Activated B cell treated with CpG ODN at 0.5 μM for 24 hours (primary cell): ENCODE measurements at places on chromosomes 3 and 15.
A peak's percentile ranks its signal among the peaks of the same experiment; 100 is the strongest.

DNA sequence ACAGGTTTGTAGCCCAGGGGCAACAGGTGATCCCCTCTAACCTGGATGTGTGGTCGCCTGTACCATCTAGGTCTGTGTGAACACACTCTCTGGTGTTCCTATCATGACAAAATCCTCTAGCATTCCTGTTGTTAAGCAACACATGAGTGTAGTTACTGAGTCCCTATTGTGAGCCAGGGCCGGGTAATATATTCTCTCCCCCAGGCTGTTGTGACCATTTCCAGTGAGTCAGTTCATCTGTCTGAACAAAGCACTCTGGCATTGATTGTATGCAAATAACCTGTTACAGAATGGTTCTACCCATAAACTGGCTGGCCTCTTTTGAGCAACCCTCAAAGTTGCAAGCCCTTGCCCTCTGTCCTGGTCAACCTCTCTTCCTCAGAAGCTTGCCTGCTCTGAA is 2.6 kb upstream of the FLNB start:
- no peak for DNase-seq

DNA sequence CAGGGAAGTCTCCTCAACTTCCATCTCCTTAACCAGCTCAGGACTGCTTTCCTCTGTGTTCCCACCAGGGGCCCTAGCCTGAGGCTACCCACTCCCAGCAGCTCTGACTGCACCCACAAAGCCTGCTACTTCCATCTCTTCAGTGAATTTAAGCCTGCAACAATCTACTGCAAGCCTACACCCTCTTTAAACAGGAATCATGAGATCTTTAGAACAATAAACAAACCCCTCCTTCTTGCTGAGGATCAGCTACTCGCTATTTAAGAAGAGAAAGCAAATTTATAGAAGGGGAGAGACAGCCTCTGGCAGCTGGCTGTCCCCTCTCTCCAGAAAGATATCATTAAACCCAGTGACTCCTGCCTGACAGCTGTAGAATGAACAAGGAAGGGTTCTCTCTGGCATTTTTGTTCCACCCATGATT is 51.9 kb downstream of the ARHGAP31 start:
- no peak for DNase-seq

DNA sequence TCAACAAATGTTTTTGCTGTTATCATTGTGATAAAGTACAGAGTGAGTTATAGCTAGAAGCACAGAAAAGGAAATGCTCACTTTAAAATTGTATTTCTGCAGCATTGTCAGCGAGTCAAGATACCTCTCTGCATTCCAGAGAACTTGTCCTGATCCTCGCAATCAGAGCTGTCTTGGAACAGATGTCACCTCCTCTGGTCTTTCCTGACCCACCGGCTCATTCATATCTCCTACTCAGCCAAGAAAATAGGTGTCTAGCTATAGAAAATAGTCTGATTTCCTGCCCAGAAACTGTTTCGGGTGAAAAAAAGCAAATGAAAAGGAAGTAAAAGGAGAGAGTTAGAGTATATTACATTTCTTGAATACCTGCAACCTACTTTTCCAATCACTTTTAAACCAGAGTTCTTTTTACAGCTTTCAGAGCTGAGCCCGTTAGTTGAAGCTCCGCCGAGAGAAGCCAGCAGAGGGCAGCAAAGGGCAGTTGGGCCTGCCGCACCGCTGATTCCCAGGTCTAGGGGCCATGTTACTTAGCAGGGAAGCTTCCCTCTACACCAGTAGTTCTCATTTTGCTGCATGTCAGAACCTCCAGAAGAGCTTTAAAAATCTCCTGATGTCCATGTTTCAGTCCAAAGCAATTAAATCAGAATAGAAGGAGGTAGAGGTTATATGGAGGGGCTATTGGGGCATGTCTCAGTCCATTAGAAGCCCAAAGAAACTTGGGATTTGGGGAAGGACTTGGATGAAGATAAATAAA is 185.7 kb upstream of the THRB start:
- peak; percentile 28 for DNase-seq

DNA sequence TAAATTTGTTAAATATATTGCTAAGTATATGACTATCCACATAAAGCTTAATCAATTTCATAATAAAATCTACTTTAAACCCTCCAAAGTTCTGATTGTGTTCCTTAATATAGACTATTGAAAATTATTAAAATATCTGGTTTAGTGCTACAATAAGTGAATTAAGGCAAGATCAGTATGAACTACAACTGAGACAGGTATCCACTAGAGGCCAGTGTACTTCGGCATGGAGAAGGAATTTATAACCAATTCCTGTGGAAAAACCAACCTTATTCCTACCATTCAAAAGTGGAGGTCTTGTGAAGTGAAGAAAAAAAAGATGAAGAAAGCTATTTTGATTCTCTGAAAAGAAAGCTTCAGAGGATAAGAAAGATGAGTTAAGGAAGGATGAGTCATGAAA is 237.7 kb downstream of the SUCLG2 start:
- DNase-seq, result no peak

DNA sequence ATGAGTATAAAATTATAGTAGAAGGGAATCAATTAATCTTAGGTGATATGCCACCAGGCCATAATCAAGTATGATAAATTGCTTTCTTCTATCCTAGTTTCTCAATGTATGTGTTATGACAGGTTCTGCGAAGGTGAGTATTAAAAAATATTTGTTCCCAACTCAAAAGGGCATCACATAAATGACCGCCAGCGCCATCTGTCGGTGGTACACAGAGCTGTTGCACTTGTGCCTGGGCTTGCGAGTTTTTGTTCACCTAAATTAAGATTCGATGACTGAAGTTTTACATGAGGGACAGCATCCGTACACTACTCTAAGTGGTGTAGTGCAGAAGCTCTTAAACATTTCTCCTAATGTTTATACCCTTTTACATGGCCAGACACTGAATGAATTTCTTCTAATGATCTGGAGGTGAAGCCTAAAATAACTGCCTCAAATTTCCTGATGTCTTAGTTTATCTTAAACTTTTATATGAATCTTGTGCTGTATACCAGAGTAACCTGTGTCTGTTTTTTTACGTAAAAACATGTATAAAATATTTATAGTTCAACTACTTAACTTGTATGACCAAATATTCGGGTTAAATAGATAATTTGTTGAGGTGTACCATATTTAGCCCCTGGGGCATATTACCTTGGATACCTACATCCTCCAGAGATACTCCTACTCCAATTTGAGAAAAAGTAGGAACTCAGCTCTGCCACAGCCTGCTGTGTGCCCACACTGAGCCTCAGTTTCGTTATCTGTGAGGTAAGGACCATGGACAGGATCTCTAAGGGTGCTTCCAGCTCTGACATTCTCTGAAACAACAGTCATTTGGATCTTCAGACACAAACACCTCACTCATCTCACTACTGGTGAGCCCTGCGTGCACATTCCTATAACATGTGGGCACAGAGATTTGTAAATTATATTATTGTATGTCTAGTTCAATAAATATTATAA is 365.6 kb downstream of the MAGI1 start:
- no peak for DNase-seq

DNA sequence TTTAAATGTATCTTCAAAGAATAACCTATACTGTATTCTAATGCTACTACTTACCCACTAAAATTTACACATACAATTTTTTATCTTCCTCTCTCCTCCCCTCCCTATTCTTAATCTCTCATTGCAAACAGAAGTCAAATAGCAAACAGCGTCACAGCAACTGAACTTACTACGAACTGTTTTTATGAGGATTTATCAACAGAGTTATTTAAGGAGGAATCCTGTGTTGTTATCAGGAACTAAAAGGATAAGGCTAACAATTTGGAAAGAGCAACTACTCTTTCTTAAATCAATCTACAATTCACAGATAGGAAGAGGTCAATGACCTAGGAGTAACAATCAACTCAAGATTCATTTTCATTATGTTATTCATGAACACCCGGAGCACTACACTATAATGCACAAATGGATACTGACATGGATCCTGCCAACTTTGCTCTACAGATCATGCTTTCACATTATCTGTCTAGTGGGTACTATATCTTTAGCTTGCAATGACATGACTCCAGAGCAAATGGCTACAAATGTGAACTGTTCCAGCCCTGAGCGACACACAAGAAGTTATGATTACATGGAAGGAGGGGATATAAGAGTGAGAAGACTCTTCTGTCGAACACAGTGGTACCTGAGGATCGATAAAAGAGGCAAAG is 984 bp downstream of the FGF7 start:
- no peak for DNase-seq

GRCh38 chr3:2783261-2783660 is 326.9 kb downstream of the IL5RA start:
- DNase-seq, result no peak

- no peak for DNase-seq
Observed at GRCh38 chr3:59082106-59082505, 32.3 kb upstream of the CFAP20DC start.
